ENCODE measurements at places on chromosomes 6 and 20.

GRCh38 chr6:169224185-169224695 is 29.4 kb downstream of the THBS2 start:
- DNase-seq = no peak

DNA sequence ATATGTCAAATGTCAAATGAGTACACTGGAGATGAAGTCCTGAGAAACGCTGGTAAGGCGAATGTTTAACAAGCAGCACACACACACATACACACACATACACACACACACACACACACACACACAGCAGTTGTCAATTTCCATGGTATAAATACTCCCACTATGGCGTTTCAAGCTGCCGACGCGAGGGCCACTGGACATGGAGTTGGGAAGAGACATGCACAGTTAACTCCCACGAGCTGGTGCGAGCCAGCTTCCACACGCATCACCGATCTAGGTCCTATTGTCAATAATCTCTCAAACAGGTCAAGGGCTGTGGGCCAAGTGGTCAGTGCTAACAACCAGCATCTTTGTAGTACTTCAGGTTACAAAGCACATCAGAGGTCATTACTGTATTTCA is 58.9 kb downstream of the TRERF1 start:
- no peak for DNase-seq

GRCh38 chr6:135328136-135328535 is 147.0 kb downstream of the MYB start:
- no peak for DNase-seq

- DNase-seq = no peak
These were observed 31.3 kb downstream of the RARS2 start for GRCh38 chr6:87558446-87558845.

DNA sequence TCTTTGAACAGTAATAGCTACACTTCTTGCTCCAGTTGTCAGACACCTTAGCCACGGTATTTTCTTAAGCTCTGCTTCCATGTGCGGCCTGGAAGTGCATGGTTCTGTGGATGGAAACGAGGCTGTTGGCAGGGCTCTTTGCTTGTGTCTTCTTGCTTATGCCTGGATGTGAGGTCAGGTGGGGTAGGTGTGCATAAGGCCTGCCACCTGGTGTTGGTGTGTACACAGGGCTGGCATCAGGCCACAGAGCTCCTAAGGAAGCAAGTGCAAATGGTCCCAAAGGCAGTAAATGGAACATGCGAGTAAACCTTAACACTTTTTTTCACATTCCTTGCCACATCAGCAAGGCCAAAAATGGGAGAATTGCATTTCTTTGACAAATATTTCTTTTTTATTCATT is 158.1 kb upstream of the GMDS start:
- DNase-seq = no peak

- no peak for DNase-seq
These were observed 32.3 kb upstream of the DUSP22 start for GRCh38 chr6:259901-260508.

GRCh38 chr6:56758120-56758519 is 115.4 kb upstream of the DST start:
- no peak for DNase-seq

- DNase-seq = no peak
These were observed 27.9 kb upstream of the LRRC1 start for GRCh38 chr6:53766930-53767329.

GRCh38 chr6:38176797-38177751 is 357.5 kb downstream of the ZFAND3 start:
- DNase-seq = no peak

DNA sequence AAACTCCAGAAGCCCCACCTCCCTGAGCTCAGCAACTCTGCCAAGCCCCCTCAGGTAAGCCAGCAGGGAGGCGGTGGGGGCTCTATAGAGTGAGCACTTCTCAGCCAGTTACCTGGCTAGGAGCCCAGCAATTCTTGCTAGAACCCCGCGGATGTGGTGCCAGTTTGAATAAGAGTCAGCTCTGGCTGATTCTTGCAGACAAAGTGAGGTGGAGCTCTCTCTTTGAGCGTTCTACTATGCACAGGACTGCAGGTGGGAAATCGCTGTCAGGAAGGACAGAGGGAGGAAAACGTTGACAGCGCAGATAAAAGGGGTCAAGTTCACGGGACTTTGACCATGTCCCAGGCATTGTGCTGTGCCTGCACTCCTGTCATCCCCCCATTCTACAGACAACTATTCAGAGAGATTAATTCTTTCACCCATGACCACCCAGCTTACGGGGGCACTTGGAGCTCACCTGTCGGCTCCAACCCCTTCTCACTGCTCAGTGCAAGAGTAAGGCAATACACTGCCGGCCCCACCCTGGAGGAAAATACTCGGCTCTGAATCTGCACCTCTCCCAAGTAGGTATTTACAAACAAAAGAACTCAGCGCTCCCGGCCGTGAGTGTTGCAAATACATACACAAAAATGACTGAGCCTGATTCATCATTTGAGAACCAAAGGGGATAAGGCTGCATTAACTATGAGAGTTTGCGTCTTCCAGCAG is 92.9 kb downstream of the ANKRD60 start:
- no peak for DNase-seq

DNA sequence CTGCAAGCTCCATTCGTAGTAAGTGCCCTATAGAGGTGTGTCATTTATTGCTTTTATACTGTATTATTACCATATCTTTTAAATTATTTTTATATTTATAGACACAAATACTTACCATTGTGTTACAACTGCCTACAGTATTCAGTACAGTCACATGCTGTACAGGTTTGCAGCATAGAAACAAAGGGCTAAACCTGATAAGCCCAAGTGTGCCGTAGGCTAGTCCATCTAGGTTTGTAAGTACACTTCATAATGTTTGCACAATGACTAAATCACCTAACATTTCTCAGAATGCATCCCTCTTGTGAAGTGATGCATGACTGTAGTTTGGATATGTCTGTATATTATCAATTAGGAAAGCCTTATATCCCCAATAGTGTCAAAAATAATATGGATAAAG is 122.8 kb downstream of the CLVS2 start:
- DNase-seq = no peak

DNA sequence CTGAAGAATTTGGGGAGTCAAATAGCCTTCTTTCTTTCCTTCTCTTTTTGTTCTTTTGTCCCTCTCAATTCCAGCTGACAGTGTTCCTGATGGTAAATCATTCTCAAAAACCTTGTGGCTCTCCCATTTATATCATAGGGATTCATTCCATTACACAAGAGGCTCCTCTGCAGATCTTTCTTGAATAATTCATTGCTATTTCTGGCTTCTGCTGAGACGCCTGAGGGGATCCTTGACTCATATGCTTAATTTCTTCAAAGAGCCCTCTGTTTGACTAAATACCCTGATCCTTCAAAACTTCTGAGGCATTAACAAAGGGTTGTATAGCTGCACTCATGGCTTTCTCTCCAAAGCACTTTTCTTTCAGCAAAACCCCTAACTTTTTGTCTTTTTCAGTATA is 289.3 kb downstream of the FARS2 start:
- no peak for DNase-seq

DNA sequence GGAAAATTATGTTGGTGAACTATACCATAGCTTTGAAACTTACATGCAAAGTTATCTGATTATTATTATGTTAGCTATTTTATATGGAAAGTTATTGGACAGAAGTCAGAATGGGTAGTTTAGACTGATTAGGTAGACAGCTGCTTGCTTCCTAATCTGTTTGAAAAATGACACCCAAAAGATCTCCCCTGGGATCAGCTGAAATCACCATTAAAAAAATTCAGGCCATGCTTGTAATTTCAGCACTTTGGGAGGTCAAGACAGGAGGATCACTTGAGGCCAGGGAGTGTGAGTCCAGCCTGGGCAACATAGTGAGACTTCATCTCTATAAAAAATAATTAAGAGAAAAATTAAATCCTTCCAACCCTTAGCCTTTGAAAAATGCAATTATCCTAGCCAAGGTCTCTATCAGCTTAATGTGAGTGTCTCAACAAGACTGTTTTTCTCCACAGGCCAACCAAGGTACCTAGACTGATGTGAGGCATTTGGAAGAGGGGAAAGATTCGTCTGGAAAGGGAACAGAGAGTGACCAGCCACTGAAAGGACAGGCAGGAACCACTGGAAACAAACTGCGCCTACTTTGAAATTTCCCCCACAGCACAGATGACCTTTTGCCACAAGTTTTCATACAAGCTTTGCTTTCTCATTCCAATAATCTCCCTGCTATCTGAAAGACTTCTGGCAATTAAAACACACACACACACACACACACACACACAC is 232.3 kb downstream of the GMPR start:
- DNase-seq = no peak

- no peak for DNase-seq
These were observed 5.3 kb downstream of the FOXA2 start for GRCh38 chr20:22579119-22579427.

- DNase-seq = no peak
These were observed 75.2 kb downstream of the COL21A1 start for GRCh38 chr6:56172144-56172543.

DNA sequence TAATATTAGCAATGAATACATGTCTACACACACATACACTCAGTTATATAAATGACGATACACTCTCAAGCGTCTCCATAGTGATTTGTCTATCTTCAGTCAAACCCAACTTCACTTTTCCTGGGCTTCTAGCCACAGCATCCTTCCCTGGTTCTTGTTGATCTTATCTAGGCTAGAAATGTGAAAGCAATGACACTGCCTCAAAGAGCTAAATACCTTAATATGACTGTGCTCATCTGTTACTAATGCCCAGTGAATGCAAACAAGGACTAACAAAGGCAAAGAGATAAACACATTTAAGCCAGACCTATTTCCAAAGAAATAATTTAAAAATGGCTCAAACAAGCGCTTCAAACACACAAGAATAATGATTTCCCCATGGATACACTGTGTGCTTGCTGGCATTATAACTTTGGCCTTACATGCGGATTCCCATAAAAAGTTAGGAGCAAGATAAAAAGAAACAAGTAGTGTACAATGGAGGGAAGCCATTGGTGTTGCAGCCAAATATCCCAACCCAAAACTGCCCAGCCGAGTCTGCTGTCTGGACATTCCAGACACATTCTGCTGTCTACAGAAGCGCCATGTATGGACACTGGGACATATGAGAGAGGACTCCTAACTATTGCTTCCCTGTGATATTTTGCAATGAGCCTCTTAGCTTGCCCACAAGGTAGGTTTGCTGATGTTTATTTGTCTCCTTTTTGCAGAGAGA is 19.5 kb upstream of the DAAM2 start:
- no peak for DNase-seq
